ENCODE measurements at places on chromosomes 4 and X.

DNA sequence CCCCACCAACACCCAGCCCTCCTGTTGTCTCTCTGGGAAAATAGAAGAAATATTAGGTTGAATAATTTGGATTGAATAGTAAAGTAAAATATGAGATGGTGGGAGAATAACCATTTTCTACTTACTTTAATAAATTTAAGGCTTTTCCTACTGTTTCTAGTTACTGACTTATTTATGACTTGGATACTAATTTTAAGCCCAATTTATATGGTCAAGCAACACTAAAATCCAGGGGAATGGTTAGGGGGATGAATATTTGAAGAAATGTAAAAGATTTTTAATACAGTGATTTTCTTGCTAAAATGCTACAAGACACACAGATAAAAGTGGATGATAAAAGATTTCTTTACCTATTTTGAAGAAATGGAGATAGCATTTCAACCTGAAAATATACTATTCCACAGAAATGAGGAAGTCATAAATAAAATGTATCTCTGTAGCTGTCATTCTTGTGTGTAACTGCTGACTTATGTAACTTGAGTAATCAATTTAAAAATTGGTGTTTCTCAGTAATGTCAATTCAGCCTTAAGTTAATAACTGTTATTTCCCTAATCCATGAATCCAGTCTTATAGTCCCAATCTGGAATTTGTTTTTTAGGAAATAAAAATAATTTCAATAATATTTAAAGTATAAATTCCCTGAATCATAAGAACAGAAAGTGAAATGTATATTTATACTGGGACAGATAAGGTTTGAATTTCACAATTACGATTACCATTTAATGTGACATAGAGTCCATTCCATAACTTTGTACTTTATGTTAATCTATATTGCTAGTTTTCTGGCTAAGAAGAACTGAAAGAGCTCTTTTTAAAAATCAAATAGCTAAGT is 24.3 kb upstream of the IL2 start:
- DNase-seq: no peak

DNA sequence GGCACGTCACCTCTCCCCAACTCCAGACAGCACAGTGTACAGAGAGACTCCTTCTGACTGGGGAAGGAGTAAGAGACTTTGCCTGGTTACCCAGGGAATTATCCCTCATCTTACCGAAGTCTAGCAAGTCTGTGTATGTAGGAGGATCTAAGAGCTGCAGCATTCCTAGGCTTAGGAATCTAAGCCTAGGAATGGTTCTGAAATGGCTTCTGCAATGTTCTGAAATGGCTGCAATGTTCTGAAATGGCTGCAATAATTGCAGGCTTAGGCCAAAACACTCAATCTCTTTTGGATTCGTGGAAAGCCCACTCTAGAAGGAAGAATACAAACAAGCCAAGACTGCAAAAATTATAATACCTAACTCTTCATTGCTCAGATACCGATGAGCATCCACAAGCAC is 106.4 kb downstream of the SCLT1 start:
- no peak for DNase-seq

DNA sequence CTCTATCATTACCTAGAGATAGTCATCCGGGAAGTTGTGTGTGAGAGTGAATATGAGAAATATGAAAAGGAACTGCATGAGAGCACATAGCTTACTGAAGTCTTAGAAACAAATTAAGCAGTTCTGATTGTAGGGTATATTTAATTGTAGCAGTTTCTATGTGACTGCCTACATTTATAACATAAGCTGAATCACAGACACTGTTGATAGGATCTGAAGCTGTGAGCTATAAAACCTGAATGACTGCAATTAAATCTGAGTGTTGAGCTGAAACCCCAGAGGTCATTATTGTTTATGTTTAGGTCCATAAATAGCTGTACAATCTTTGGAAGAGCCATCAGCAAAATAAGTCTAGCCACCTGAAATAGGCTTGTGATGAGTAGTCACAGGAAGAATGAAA is 210.1 kb upstream of the CXCL13 start:
- no peak for DNase-seq

- DNase-seq: no peak
Observed at GRCh38 chr4:188300385-188300784, 161.1 kb downstream of the TRIML1 start.

- no peak for DNase-seq
Observed at GRCh38 chrX:10350981-10351380, 194.2 kb downstream of the CLCN4 start.

GRCh38 chrX:122092360-122092759 is 1045.0 kb downstream of the GLUD2 start:
- no peak for DNase-seq

DNA sequence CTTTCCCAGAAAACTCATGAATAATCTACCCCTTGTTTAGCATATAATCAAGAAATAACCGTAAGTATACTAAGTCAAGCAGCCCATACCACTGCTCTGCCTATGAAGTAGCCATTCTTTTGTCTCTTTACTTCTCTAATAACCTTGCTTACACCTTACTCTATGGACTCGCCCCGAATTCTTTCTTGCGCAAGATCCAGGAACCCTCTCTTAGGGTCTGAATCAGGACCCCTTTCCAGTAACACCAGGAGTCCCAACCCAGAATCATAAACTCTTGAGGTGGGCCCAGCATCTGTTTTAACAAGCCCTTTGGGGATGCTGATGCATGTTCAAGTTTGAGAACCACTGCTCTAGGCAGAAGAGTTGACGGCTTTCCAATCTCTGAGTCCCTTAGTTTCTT is 119.6 kb downstream of the BEND2 start:
- no peak for DNase-seq

- DNase-seq: no peak
Observed at GRCh38 chr4:82905205-82905604, 4.7 kb downstream of the THAP9 start.

- DNase-seq: no peak
Observed at GRCh38 chrX:130100180-130100579, 10.1 kb downstream of the ELF4 start.

DNA sequence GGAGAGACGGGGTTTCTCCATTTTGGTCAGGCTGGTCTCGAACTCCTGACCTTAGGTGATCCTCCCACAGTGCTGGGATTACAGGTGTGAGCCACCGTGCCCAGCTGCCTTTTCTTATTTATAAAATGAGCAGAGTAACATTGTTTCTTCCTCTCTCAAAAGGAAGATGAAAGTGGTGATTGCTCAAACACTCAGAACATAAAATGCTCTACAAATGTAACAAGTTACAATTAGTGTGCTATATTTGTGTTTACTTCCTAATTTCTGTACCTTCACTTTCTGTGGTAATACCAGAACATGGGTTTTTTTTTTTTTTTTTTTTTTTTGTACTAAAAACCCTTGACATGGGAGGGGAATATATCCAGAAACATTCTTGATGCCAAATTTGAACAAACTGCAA is 197.9 kb downstream of the MGST2 start:
- DNase-seq: no peak

DNA sequence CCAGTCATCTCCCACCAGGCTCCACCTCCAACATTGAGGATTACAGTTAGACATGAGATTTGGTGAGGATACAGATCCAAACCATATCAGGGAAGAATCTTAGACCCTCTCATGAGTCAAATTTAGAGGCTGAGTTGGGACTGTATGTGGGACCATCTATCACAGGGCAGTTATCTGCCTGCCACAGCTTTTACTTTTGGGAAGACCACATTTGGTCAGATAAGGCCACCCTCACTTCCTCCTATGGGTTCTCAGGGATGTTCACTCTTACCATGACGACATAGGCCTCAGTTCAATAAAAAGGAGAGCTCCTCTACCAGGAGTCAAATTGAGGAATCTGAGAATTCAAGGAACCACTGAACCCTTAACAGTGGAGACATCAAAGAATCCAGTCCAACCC is 2.1 kb downstream of the MAGEB2 start:
- no peak for DNase-seq

Measured in cardiac muscle cell (in vitro differentiated cells and primary cell).